ENCODE measurements at places on chromosomes 4 and X.
A peak's percentile ranks its signal among the peaks of the same experiment; 100 is the strongest.

- DNase-seq, result no peak
These were observed 224.1 kb upstream of the GK2 start for GRCh38 chr4:79632114-79632513.

GRCh38 chr4:78190068-78190467, 132.9 kb downstream of the FRAS1 start:
- no peak for DNase-seq

DNA sequence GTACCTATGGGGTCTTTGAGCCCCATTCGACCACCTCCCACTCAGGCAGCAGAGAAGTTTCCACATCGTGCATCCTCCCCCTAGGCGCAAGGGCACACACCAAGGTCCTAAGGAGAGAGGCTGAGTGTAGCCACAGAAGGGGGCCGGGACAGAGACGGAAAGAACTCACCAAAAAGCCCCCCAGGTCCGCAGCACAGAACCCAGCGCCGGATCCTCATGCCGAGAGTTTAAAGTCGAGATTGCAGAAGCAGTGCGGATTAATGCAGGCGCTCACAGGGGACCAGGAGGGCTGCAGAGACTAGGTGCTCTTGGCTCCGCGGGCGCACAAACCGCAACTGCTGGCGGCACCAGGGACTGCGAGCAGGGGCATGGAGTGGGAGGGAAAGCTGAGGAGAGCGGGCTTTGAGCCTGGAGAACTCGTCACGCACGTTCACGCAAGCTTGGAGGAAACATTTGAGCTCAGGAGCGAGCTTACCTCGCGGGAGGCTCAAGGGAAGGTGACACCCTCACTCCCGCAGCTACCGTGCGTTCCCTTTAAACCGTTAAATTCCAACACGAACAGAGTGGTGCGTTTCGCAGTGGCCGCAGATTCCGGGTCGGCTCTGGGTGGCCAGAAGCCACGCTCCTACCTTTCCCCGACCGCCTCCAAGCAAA, 8.5 kb downstream of the NKX3-2 start:
- no peak for DNase-seq

DNA sequence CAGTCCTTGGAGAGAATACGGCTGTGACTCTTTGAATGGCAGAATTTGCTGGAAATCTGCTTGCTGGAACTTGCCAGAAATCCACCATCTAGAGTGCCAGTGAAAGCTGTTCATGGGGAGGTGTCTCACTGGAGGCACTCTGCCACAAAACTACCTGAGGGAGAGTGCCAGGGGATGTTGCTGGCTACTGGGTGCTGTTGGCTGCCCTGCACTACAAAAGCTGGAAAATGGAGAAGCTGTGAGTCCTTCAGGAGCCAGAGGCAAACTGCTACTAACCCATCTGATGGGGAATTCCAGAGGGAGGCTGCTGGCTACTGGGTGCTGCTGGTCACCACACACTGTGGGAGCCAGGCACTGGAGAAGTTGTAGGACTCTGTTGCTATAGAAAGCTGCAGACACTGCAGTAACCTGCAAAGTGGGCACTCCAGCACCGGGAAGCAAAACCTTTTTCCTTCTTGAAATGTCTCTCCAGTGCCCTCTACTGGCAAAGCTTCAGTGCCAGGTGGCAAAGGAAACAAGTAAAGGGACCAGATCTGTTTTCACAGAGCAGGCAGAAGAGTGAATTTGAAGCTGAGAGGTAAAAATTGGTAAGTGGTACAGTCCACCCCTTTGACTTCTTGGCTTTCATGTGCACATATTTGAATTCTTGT, 47.8 kb upstream of the HSD17B10 start:
- peak; percentile 70 for DNase-seq

GRCh38 chr4:56241500-56241899, 145.8 kb downstream of the AASDH start:
- DNase-seq, result no peak

DNA sequence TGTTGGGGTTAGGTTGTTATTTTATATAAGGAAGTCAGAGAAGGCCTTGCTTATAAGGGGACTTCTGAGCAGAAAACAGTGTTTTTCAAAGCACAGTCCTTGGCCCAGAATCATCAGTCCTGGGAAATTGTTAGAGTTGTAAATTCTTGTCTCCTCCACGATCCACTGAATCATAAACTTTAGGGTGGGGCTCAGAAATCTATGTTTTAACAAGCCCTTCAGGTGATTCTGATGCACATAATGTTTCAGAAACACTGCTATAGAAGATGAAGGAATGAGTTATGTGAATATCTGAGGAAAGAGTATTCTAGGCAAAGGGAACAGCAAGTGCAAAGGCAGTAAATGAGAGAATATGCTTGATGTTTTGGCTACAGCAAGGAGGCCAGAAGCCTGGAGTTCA, 121.8 kb downstream of the COL4A6 start:
- DNase-seq, result no peak

GRCh38 chr4:1211891-1212545, 36.9 kb downstream of the CTBP1 start:
- DNase-seq, result no peak

- no peak for DNase-seq
These were observed 63.4 kb downstream of the DCUN1D4 start for GRCh38 chr4:51906167-51906958.

Measured in NCI-H1092 (cell line).